Right cardiac atrium (tissue), 5 donors: ENCODE measurements at places on chromosomes 2 and 18. TPM values are rescaled to one million over a fixed set of nuclear protein-coding genes. Genes with fewer than 3 reads are reported as not detected.
A peak's percentile ranks its signal among the peaks of the same experiment; 100 is the strongest.

GRCh38 chr2:225002656-225003045 is 39.6 kb downstream of the DOCK10 start:
- DNase-seq, result no peak

GRCh38 chr2:203688798-203689197 is 17.6 kb upstream of the CD28 start:
- DNase-seq, result peak; percentile 75

DNA sequence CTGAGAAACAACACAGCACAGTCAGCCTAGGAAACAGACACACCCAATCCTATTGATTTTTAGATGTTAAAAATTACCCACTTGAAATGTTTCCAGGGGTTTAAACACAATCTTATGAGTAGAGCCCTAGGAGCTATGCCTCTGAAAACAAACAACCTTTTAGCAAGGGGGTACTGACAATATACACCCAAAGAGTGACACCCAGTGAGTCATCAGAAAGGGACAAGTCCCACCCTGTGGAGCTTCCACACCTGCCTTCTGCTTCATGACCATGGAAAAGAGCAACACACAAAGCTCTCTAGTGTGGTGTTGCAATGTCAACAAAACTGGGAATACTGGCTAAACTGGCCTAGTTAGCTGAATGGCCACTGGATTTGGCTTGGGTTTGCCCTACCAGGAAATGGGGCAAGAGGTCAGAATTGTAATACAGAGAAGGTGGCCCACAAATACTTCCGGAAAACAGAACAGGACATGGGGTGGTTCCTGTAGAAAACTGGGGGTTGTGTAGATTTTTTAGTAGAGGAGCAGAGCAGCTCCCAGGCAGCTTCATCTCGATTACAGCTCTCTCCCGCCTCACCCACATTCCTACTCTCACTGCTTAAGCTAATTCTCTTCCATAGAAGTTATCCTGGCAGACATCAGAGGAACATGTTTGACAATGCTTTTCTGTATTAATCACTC is 98.2 kb downstream of the GAREM1 start:
- no peak for DNase-seq

DNA sequence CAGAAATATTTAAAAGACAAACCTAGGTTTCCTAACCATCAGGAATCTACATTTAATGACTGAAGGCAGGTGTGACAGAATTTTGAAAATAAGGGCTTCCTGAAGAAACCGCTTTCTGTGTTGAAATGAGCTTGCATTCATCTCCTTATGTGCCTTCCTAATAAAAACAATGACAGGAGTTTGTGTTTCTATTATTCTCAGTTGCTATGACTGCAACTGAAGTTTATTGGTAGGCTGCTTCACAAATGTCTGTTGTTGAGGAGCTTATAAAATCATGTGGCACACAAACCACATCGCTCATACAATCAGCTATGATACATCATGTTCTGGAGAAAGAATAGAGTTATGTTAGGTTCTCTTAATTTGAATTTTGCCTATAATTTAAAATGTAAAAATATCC is 362.7 kb upstream of the SLC8A1 start:
- DNase-seq, result no peak

DNA sequence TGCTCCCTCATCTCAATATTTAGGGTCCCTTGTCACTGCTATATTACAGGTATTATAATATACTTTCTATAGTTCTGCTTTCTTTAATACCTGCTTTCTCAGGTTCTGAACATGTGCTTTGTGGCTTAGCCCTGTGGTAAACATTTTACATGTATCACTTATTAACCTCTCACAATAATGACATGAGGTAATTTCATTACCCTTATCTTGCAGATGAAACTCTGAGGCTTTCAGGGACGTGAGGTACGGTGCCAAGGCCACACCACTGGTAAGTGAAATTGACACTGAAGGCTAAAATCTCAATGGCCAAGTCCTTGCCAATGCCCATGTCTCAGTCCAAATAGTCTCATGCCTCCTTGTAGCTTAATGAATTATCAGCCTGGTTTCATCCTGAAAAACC is 21.7 kb downstream of the LINC00305 start:
- no peak for DNase-seq

- no peak for DNase-seq
These were observed 20.8 kb downstream of the LDLRAD4 start for GRCh38 chr18:13239171-13239956.

DNA sequence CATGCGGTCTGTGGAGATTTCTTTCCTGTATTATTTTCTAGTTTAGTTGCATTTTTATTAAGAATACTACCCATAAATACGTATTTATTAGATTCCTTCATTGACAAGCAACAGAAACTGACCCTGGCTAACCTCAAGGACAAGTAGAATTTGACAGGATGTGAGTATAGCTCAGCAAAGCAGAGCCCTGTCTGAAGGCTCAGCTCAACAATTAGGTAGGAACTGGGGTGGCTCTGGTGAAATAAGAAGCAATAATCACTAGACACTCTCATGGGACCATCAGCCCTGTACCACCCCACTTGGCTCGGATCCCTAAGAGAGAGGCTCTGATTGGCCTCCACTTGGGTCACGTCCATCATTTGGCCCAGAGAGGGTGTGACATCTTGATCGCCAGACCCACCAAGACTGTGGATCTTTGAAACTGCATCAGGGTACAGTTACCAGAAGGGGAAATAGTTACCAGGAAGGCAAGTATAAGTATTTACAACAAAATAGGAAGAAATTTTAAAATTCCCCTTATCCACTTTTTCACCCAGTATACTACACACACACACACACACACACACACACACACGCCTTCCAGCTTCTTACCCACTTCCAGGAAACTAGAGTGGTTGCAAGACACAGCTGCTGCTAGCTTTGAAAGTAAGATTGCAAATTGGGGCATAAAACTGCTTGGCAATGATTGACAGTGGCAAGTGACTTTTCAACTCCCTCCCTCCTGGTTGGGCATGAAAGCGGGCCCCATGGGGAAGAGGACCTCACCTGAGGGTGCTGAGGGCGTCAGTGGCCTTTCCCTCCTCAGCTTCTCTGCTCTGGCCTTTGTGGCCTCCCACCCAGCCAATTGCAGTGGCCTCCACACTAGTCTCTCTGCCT is 41.8 kb downstream of the KCTD18 start:
- DNase-seq, result no peak

DNA sequence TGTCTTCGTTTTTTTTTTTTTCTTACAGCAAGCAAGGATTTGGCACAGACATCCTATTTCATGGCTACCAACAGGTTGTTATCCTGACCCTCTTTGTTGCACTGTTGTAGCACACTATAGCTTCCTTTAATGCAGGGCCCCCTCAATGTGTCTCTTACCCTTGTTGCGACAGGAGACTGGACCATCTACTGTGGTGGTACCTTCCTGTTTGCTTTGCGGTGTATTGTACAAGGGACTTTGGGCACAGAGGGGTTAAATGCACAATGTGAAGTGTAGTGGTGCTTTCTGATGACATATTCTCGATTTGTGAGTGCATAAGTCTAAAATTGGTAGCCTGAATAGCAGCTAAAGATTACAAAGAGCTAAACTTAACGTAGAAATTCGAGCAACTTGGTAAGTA is 27.5 kb downstream of the CCNT2 start:
- DNase-seq, result no peak

GRCh38 chr2:212692466-212692865 is 153.9 kb upstream of the ERBB4 start:
- no peak for DNase-seq

- DNase-seq, result peak; percentile 34
These were observed 67.5 kb upstream of the FOSL2 start for GRCh38 chr2:28325173-28325566.

DNA sequence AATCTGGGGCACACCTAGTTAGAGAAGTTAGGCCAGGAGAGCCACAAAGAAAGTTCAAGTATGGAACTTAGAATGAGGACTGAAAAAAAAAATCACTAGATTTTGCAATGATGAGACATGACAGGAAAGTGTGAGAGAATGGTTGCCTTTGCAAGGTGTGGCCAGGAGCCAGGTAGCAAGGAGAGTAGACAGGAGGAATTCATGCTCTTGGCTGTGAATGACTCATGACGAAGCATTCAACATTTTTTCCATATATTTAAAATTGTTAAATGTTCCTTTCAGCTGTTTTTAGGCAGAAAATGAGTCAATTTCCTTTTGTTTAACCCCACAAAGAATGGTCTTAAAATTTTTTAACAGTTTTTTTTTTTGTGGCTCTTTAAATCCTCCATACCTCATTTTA is 636.9 kb downstream of the PLCL1 start:
- DNase-seq, result no peak

DNA sequence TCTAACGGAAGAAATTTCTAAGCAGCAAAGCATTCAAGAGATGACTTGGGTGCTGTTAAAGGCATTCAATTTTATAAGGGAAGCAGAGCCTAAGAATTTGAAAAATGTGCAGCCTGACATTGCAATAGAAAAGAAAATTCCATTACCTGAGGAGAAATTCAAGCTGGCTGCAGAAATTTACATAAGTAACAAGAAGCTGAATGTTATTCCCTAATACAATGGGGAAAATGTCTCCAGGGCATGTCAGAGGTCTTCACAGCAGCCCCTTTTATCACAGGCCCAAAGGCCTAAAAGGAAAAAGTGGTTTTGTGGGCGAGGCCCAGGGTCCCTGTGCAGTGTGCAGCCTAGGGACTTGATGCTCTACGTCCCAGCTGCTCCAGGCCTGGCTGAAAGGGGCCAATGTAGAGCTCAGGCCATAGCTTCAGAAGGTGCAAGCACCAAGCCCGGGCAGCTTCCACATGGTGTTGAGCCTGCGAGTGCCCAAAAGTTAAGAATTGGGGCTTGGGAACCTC is 306.7 kb downstream of the RDH14 start:
- no peak for DNase-seq

GRCh38 chr2:3598912-3599854 is 4.3 kb downstream of the COLEC11 start:
- DNase-seq, result no peak

DNA sequence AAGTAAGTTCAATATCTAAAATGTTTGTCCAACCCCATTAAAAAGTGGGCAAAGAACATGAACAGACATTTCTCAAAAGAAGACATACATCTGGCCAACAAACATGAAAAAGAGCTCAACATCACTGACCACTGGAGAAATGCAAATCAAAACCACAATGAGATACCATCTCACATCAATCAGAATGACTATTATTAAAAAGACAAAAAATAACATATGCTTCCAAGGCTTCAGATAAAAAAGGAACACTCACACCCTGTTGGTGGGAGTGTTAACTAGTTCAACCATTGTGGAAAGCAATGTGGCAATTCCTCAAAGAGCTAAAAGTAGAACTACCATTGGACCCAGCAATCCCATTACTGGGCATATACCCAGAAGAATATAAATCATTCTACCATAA is 931.1 kb downstream of the LRP1B start:
- no peak for DNase-seq

GRCh38 chr2:177282181-177282641 is 17.7 kb upstream of the NFE2L2 start:
- DNase-seq, result no peak

DNA sequence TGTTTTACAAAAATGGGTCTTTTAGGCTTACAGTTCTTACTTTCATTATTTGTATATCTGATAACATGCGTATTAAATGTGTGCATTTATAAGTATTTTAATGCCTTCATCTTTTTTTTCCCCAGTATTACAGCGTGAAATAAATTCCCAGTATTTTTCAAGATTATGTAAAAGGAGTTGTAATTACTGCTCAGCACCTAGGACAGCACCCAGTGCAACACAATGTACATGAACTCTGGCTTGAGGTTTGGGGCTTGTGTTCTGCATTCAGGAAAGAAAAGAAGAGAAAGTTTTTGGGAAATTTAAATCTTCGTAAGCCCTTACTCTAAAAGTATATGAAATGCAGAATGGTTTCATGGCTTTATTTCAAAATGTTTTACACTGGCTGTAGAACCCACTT is 16.7 kb downstream of the ZNF638 start:
- no peak for DNase-seq

GRCh38 chr18:58908006-58908405 is 43.3 kb downstream of the ZNF532 start:
- no peak for DNase-seq

DNA sequence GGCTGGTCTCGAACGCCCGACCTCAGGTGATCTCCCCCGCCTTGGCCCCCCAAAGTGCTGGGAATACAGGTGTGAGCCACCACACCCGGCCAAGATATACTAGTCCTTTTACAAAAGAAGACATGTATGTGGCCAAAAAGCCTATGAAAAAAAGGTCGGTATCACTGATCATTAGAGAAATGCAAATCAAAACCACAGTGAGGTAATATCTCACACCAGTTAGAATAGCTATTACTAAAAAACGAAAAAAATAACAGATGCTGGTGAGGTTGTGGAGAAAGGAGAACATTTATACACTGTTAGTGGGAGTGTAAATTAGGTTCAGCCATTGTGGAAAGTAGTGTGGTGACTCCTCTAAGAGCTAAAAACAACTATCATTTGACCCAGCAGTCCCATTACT is 26.4 kb downstream of the KLHL23 start:
- no peak for DNase-seq

DNA sequence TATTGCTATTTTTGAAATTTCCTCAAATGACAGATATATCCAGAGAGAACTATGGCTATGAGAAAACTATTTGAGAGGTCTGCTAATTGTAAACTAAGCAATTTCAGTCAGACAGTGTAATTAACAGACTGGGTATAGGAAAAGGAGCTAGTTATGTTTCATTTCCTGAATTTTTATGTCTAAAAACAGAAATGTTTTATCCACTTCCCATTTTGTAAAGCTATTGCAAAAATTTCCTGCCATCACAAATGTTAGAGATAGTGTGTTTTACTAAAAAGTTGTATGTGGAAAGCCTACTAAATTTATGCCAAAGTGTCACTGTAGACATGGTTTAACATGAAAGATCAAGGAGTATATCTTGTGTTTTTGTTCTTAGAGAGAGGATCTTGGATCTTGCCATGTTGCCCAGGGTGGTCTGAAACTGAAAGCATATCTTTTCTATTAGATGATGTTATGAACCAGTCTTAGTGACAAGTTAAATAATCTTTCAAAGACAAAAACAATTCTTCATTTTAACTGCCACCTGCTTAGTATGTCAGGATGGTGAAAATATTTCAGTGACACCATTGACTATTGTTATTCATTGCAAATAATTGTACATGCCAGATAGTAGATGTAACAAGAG is 40.5 kb upstream of the ITPRID2 start:
- no peak for DNase-seq

DNA sequence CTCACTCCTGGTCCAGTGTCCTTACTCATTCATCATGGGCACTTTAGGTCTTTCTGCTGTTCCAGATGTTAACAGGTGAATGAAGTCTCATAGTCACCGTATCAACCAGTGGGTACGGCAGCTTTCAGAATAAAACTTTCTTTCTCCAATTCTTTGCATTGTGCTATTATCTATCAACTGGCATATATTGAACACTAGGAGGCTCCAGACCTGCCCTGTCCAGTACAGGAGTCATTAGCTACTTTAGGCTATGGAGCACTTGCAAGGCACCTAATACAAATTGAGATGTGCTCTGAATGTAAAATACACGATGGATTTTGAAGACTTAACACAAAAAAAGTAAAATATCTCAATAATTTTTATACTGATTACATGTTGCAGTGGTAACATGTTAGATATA is 43.2 kb upstream of the NEB start:
- DNase-seq, result no peak

Gene CMPK2
- total RNA-seq, result 5.3 TPM

Gene MARCHF7
- total RNA-seq, result 70.8 TPM

Gene NDUFV2
- 314 TPM for total RNA-seq

Gene VAMP8
- total RNA-seq, result 38.3 TPM

Gene SERPINB12
- not detected for total RNA-seq

Gene DCDC2C
- total RNA-seq, result not detected

Gene RNMT
- total RNA-seq, result 37.5 TPM

Gene GPN1
- total RNA-seq, result 15.9 TPM

Gene BOLL
- total RNA-seq, result not detected

Gene IER3IP1
- total RNA-seq, result 12.4 TPM
